ENCODE measurements at places on chromosomes 4 and X.

DNA sequence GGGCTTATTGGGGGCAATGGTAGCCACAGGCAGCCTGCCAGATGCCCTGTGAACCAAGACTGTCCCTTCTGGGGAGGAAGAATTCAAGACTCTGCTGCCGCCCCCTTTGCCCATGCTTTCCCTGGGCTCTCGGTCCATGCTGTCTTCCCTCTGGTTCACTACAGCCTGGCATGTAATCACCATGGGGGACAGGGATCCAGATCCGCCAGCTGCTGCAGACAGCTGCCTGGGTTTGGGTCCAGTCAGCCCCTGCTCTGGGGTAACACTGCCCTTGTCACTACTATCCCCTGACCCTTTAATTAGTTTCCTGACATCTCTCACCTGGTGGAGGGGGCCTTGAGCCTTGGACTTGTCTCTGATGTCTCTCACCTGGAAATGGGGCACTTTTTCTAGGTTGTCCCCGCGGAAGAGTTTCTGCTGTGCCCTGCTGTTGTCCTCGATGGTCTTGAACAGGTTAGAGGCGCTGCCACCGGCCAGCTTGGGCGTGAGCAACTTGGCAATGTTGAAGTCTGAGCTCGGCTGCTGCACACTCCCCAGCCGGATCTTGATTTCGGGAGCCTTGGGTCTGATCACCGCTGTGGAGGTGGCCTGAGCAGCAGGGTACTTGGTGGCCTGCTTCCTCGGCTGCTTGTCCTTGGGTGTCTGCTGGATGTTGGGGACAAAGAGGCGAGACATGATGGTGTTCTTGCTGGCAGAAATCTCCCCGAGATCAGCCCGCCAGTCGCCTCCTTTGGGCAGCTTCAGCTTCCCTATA lies 6.4 kb downstream of the C4orf54 start:
- DNase-seq = no peak

- DNase-seq = no peak
These were observed 174.8 kb upstream of the CXCL13 start for GRCh38 chr4:77430847-77431246.

- no peak for DNase-seq
These were observed 562.7 kb downstream of the RPA4 start for GRCh38 chrX:97446298-97446882.

DNA sequence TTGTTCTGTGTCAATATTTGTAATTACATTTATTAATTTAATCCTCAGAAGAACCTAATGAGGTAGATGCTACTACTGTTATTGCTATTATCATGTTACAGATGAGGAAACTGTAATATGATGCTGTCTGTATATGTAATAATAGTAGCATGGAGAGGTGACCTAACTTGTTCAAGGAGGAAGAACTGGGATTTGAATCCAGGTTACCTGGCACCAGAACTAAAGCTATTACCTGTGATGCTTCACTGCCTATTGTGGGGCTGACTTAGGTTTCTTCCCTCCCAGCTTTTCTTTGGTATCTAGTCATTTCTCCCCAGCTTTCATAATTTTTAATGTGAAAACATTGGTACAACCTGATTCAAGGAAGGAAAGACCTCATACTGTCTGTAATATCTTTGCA lies 43.6 kb downstream of the RAPGEF2 start:
- no peak for DNase-seq

GRCh38 chrX:154044091-154044490 lies 24.4 kb upstream of the IRAK1 start:
- no peak for DNase-seq

- DNase-seq = no peak
These were observed 47.6 kb downstream of the ADD1 start for GRCh38 chr4:2891294-2891693.

GRCh38 chr4:183139972-183140570 lies 41.0 kb downstream of the WWC2 start:
- no peak for DNase-seq

DNA sequence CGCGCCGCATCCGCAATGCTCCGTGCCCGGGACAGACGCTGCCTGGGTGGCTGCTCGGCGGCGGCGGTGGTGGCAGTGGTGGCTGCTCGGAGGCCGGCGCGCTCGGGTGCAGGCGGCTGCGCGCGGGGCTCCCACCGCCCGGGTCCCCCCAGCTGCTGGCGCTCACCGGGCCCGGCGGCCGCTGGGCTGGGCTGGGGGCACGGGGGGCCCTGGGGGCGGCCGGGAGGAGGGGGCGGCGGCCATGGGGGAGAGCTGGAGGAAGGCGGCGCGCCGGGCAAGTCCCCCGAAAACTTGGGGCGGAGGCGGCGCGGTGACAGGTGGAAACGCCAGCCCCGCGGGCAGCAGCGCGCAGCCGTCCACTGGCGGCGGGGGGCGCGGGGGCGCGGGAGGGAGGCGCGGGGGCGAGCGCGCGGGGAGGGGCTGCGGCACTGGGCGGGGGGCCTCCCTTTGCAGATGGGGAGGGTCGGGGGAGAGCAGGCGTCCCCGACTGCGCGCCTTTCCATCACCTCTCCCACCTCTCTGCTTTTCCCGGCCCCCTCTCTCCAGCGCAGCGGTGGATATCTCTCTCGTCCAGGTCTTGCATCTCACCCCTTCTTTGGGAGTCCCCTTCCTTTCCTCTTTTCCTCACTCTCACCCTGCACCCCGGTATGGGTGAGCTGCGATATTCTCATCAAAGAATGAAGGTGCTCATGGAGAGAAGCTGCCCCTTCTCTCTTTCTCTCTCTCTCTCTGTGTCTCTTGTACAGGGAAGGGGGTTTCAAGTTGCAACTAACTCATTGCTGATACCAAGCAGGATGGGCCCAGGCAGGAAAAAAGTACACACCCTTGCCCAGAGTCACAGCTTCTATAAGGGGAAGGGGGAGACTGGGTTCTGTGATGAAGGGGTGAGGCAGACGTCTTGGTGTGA lies 83.7 kb upstream of the DHRSX start:
- DNase-seq = no peak

- DNase-seq = no peak
These were observed 1176.2 kb upstream of the IGFBP7 start for GRCh38 chr4:58286335-58286734.

GRCh38 chr4:132827522-132827921 lies 321.6 kb upstream of the PCDH10 start:
- no peak for DNase-seq

- DNase-seq = no peak
These were observed 20.8 kb upstream of the PRSS48 start for GRCh38 chr4:151256134-151256533.

GRCh38 chr4:40909363-40909876 lies 159.7 kb downstream of the NSUN7 start:
- peak; percentile 44 for DNase-seq

- peak; percentile 56 for DNase-seq
These were observed 14.7 kb upstream of the CT55 start for GRCh38 chrX:135185795-135186443.

DNA sequence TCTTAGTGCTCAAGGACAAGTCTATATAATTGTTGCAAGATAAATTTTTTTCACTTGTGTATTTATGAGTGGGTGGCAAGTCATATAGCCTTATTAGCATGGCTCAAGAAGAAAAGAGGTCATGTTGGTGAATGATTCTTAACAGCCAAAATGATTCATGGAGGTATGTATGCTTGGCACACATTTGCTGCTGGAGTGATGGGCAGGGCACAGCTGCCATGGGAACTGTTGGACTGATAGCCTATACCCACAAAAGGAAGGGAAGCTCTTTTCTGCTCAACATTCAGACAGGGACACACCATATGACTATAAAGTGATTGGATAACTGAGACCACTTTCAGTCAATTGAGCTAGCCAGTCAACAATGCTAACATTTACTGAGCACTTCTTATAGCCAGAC lies 46.8 kb upstream of the PITX2 start:
- DNase-seq = no peak

DNA sequence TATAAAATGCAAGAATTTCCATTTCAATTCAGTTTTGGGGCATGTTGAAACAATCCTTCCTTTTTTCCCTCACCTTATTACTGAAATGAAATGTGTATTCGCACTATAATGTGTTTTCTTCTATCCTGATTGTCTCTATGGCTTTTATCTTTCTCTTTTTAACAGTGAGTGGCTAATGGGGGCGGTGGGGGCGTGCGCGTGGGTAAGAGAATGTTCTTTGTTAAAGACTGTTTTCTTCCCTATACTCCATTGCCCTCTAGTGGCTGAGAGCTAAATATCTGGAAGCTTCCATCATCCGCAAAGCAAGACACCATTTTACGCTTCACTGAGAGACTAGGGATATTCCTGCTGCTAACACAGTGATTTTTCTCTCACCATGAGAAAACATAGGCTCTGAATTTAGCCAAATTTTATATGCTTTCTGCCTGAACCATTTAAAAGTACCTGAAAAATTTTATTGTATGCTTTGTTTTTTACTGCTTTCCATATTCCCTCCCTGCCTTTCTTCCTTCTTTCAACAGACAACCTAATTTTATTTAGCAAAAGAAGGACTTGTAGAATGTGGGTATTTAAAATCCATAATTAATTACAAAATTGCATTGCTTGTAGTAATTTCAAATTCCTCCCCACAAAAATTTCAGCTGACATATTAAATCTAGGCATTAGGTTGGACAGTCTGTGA lies 194.0 kb downstream of the GASK1B start:
- DNase-seq = peak; percentile 71

GRCh38 chr4:44765116-44765515 lies 38.8 kb upstream of the GNPDA2 start:
- no peak for DNase-seq

- no peak for DNase-seq
These were observed 59.5 kb upstream of the PPP2R3B start for GRCh38 chrX:446245-446644.

DNA sequence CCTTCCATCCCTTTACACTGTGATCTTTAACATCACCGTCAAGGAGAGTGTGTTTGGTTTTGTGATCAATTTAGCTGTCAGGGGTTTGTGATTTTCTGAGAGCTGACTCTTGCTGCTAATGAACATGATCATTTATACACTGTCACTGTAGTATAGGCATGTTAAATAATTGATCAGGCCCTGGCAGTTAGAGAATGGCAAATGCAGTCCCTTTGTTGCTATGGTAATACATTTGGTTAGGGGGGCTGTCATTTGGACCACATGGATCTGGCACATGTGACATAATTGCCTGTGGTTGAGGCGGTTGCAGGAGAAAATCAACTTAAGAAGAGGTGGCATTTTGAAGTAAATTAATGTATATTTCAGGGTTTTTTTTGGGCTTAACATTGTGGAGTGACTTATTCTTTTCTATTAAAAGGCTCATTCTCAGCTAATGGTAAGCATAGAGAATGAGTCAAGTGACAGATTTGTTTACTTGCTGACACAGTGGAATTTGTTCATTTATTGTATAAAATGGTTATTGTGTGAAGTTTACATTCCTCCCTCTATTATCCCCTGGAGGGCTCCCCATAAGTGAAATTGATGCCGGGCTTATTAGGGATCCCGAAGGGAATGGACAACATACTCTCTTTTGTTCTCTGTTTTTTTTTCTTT lies 114.0 kb downstream of the FHIP1A start:
- DNase-seq = no peak

GRCh38 chr4:3311095-3311372 lies 18.2 kb downstream of the RGS12 start:
- no peak for DNase-seq

DNA sequence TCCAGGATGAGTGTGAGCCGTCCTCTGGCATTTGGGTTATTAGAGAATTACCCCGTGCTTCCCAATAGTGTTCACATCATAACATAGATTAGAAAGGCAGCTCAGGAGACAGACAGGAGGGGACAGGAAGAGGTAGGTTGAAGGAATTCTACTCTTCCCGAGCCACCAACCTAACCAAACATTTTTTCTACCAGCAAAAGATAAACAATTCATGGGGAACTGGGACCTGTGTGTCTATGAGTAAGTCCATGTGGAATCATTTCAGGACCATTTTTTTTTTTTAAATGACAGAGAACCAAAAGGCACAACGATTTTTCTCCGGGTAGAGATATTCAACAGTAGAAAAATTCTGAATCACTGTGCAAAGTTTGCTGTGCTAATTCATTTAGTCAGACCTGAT lies 174.2 kb upstream of the ETNPPL start:
- no peak for DNase-seq

DNA sequence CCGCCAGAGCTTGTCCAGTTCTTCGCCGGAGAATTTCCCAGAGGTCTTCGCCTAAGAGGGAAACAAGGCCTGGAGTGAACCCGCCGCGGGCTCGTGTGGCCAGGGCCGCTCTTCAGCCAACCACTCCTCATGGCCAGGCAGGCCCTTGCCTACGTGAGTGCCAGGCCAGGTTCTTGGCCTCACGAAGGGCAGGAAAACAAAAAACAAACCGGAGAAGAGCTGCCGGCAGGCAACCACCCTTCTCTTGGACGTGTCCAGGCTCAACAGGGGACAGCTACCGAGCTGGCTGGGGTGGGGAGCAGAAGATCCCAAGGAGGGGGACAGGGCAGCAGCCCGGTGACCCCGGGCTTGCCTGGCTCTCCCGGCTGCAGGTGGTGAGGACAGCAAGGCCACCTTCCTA lies 13.3 kb downstream of the LRPAP1 start:
- DNase-seq = no peak

GRCh38 chr4:122246551-122246950 lies 94.4 kb downstream of the BLTP1 start:
- DNase-seq = no peak

DNA sequence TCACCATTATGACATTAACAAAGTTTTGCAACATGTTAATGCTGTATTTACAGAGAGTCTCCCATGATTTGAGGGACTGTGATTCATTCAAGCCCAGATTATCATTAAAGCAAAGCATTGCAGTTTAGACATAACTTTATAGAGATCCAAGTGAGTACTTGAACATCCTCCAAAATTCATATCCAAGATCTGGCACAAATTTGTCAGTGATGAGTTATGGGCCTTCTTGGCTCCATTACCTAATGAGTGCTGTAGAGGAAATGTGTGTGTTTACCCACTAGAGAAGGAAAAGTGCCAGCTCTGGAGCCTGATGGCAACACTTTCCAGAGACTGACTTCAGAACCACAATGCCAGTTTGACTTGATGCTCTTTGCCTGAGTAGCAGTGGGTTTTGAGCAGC lies 432.3 kb downstream of the GALNTL6 start:
- DNase-seq = no peak

- DNase-seq = no peak
These were observed 7.1 kb downstream of the CTPS2 start for GRCh38 chrX:16705370-16705769.

GRCh38 chr4:34261799-34262314 lies 1982.5 kb downstream of the ARAP2 start:
- no peak for DNase-seq

GRCh38 chrX:63918611-63919010 lies 133.6 kb upstream of the ARHGEF9 start:
- no peak for DNase-seq

DNA sequence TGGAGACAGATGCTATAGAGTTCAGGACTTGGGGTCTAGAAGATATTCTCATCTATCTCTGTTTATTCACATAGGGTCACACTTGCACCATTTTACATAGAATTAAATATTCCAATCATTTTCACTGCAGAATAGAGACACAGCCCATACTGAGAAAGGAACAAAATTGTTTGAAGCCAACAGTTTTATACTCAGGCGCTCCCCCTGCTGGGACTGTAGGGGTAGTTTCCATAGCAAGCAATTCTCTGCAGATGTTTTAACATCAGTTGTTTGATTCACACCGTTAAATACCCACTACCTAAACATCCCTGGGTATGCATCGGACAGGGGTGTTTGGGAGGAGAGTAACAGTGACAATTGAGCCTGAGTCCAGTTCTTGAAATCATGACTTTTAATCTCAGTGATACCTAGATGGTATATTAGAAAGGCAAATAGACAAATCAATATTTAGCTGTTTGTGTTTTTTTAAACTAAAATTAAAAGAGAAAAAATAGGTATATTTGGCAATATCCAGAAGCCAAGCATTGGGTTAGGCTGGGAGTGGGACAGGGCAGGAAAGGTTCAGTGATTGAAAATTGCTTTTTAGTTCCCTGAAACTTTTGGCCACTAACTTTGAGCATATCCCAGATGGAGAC lies 33.8 kb downstream of the LONRF3 start:
- DNase-seq = peak; percentile 20

All from hematopoietic multipotent progenitor cell treated with erythropoietin and hydrocortisone succinate and interleukin-3 and kit ligand, for 8 days (in vitro differentiated cells).